ENCODE measurements at places on chromosomes 16 and 17. TPM values are rescaled to one million over a fixed set of nuclear protein-coding genes. Genes with fewer than 3 reads are reported as not detected.

GRCh38 chr17:77499699-77500435 is 359.1 kb downstream of the SEC14L1 start:
- no peak for DNase-seq
- no peaks in the 10 kb centered on the region for H3K27me3 ChIP-seq
- peaks cover 33% of the 10 kb centered on the region for H3K36me3 ChIP-seq
- no peak overlapping the region for H3K27ac ChIP-seq
- H3K4me1 ChIP-seq = no peaks in the 10 kb centered on the region
- H3K4me3 ChIP-seq = no peak overlapping the region

TMEM238L gene
- total RNA-seq = not detected

DNA sequence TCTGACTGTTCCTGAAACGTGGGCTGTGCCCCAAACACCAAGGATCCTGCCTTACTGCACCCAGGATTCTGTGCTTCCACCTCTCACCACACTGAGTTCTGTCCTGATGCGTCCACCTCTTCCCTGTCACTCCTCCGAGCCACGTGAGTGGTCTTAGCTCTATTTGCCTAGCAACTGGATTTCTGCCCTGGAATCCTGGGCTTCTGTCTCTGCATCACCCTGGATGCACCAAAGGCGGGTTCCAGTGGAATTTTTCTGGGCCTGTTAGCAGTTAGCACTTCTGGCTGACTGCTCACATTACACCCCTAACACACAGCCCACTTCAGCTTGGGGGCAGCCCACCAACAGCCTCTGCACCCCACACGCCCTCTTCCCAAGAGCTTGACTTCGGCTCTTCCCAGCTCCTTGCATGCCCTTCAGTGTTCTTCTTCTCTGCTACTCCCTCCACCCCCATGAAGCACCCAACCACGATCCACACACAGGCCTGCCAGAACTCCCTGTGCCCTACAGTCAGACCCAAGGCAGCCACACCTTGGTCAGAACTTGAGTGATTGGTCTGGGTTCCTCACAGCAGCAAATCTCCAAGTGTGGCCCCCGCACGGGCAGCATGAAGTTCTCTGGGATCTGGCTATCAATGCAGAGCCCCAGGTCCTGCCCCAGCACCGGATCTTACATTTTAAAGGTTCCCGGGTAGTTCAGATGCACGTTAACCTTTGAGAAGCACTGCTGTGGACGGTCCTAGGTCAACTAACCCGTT is 129.8 kb upstream of the RCVRN start:
- H3K4me1 ChIP-seq = no peaks in the 10 kb centered on the region
- no peaks in the 10 kb centered on the region for H3K27me3 ChIP-seq
- peak overlapping the region; percentile 42 for H3K27ac ChIP-seq
- H3K4me3 ChIP-seq = no peak overlapping the region
- no peaks in the 10 kb centered on the region for H3K36me3 ChIP-seq

DNA sequence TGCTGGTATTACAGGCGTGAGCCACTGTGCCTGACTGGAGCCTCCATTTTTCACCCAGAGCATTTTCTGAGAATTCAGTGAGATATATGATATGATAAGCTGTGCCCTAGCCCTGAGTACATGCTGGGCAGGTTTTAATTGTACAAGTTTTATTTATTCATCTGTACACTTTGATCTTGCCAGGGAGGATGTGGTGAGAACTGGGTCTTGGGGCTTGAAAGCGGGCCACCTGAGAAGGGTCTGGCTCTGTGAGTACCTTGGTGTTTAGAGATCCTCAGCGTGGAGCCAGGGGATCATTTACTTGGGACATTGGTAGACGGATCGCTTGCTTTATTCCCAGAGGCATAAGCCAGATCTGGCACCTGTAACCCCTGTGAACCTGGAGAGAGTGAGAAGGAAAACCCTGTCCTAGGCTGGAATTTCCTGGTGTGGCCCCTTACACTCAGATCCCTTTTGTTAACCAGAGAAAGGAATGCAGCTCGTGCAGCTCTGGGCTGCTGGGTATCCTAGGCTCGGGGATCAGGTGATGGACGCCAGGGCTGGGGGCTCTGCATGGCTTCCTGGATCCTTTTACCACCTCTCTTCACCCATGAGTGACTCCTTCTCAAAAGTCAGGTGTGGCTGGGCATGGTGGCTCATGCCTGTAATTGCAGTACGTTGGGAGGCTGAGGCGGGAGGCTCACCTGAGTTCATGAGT is 91.9 kb downstream of the ABCC1 start:
- H3K27me3 ChIP-seq = no peaks in the 10 kb centered on the region
- H3K4me1 ChIP-seq = no peaks in the 10 kb centered on the region
- peaks cover 50% of the 10 kb centered on the region for H3K36me3 ChIP-seq
- no peak overlapping the region for H3K4me3 ChIP-seq
- H3K27ac ChIP-seq = peak overlapping the region; percentile 2
- no peak for DNase-seq

COL1A1 gene
- total RNA-seq = 270 TPM

DNA sequence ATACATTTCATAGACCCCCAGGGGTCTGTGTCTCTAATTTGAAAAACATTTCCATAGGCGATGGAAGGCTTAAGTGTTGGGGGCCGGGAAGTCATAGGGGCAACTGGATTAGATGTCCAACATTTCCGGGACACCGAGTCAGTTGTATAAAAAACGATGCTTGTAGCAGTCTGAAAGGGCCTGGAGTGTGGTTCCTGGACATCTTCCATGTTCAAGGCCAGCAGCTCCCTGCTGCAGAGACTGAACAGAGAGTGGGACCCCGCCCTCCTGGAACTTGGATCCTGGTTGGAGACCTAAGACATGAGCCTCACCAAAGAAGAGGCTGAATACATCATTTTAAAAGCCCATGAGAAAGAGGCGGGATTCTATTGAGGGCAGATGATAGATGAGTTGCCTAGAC is 82.0 kb upstream of the ZNF423 start:
- H3K27me3 ChIP-seq = no peaks in the 10 kb centered on the region
- no peak for DNase-seq

- DNase-seq = no peak
- H3K4me3 ChIP-seq = peak overlapping the region; percentile 100
- peaks cover 25% of the 10 kb centered on the region for H3K4me1 ChIP-seq
- no peaks in the 10 kb centered on the region for H3K27me3 ChIP-seq
- peaks cover 33% of the 10 kb centered on the region for H3K36me3 ChIP-seq
- H3K27ac ChIP-seq = peak overlapping the region; percentile 75
These were observed 651 bp upstream of the EIF1 start for GRCh38 chr17:41687828-41688640.

- H3K4me3 ChIP-seq = no peak overlapping the region
- H3K27me3 ChIP-seq = no peaks in the 10 kb centered on the region
- DNase-seq = no peak
- no peaks in the 10 kb centered on the region for H3K36me3 ChIP-seq
- H3K27ac ChIP-seq = no peak overlapping the region
These were observed 68.6 kb downstream of the CCT6B start for GRCh38 chr17:34892461-34893249.

KRTAP4-4 gene
- not detected for total RNA-seq

RHBDL1 gene
- total RNA-seq = 8.0 TPM

GRCh38 chr17:49739641-49740271 is 24.2 kb downstream of the FAM117A start:
- peak overlapping the region; percentile 93 for H3K27ac ChIP-seq
- H3K4me3 ChIP-seq = peak overlapping the region; percentile 3
- DNase-seq = peak; percentile 26

CDYL2 gene
- total RNA-seq = 4.6 TPM

GRCh38 chr16:71467810-71468209 is 5.8 kb upstream of the ZNF23 start:
- DNase-seq = no peak
- H3K36me3 ChIP-seq = no peaks in the 10 kb centered on the region
- H3K27ac ChIP-seq = no peak overlapping the region
- H3K4me1 ChIP-seq = no peaks in the 10 kb centered on the region
- H3K27me3 ChIP-seq = no peaks in the 10 kb centered on the region

- H3K27me3 ChIP-seq = no peaks in the 10 kb centered on the region
- H3K27ac ChIP-seq = peak within 1 kb of the TSS; percentile 83
- DNase-seq = no peak
- peaks cover 22% of the 10 kb centered on the region for H3K36me3 ChIP-seq
- H3K4me3 ChIP-seq = peak within 1 kb of the TSS; percentile 84
These were observed at the start of gene ZNF319 for GRCh38 chr16:57999971-58000705. TSS of gene ZNF319 (minus strand) at chr16:58000672. CDS start at chr16:57998265, 2,407 bp downstream.

ITGAL gene
- total RNA-seq = 3.2 TPM

DNA sequence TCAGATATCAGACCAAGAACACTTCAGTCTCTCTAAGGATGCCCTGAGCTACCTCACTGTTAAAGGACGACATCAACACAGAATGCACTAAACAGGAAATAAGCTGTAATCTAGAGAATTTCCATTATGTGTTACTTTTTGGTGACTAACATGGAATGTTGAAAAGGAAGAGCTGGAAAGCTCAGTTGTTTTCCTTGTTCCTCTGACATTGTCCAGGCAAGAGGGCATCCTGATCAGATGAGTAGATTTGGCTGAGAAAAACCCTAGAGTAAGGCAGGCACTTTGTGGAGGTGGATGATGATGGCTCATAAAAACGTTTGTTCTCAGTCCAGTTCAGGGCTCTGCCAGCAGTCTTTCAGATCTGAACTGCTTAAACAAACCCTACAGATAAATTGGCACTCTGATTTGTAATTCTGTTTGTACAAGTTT is 34.0 kb downstream of the DGKE start:
- no peaks in the 10 kb centered on the region for H3K36me3 ChIP-seq
- no peak for DNase-seq
- H3K4me3 ChIP-seq = no peak overlapping the region

DNA sequence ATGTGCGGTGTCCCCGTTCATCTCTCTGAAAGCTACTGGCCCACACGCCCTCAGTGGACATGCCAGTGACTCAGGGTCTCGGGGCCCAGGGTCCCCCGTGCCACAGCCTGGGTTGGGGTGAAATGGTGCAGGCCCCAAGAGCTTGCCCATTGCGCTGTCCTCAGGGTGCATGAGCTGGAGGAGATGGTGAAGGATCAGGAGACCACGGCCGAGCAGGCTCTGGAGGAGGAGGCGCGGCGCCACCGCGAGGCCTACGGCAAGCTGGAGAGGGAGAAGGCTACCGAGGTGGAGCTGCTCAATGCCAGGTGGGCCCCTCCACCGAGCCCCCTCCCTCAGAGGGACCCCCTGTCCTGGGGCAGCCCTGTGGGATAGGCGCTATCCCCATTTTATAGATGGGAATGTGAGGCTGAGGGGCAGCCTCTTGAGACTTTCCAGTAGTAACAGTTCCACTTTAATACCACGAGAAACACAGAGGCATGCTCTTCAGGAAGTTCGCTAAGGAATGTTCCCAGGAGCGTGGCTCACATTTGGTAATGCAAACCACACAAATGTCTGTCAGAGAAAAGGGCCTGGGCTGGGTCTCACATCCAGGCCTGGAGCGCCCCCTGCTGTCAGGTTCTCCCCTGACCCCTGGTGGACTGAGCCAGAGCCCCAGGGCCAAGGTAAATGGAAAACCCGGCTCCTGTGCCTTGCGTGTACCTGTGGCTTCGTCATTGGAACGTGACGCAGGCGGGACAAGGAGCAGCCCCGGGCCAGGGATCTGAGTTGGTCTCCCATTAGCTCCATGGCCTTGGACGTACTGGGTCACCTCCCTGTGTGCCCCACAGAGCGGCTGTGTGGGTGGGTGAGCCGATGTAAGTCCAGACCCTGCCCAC is 133.7 kb downstream of the RAB11FIP4 start:
- no peaks in the 10 kb centered on the region for H3K36me3 ChIP-seq
- no peak overlapping the region for H3K4me3 ChIP-seq
- peak; percentile 68 for DNase-seq

DNA sequence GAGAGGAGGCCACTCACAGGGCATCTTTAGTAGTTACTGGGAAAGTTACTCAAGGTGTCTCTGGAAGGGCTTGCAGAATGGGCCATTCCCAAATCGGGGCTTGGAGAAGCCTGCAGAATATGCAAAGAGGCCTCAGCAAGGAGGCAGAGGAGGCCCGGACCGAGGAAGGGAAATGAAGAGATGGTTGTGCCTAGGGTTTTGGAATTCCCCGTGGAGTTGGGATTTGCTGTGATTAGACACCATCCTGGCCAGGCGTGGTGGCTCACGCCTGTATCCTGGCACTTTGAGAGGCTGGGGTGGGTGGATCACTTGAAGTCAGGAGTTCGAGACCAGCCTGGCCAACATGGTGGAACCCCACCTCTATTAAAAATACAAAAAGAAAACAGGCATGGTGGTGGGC is 193.0 kb downstream of the IRF8 start:
- no peak overlapping the region for H3K4me3 ChIP-seq
- H3K27me3 ChIP-seq = no peaks in the 10 kb centered on the region
- no peaks in the 10 kb centered on the region for H3K4me1 ChIP-seq
- no peak for DNase-seq

DNA sequence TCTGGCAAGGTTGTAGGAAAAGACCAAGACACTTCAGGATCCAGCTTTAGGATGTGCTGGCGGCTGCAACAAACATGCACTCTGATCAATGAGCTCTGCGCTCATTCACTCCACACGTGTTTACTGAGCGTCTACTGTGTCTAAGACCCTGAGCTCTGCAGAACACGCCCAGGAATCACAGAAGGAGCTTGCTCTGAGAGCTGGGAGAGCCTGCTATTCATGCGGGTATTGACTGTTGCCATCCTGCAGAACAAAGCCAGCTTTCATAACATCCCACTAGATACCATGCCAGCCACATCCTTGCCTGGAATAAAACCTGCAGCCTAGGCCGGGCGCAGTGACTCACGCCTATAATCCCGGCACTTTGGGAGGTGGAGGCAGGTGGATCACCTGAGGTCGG is 44.1 kb downstream of the NXN start:
- peaks cover 6% of the 10 kb centered on the region for H3K4me1 ChIP-seq
- H3K27ac ChIP-seq = no peak overlapping the region
- no peak for DNase-seq
- no peak overlapping the region for H3K4me3 ChIP-seq
- no peaks in the 10 kb centered on the region for H3K36me3 ChIP-seq
- H3K27me3 ChIP-seq = no peaks in the 10 kb centered on the region

DNA sequence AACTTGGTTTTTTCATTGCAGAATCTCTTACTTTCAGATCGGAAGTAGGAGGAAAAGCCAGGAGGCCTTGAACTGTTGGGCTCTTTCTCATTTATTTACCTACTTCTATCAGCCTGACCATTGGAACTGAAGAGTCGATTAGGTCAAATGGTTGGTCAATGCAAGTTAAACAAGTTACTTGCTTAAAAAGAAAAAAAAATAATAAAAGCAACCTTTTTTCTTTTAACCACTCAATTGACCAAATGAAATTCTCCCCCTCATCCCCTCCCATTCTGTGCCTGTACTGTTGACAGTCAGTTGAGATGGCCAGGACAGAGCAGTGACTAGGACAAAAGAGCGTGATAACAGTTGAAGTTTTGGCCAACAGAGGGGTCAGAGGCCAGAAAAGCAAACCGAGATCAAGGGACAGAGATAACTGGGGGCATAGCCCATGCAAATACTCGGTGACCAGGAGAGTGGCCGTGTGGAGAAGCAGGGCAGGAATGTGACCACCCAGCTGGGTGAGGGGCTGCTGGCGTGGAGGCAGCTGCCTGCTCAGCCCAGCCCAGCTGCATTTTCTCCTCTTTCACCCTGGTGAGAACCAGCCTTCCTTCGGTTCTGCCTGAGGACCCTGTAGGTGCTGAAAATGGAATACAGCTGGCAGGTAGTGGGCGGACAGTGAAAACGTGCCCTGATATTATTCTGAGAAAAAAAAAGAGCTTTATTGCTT is 72.2 kb downstream of the HS3ST3B1 start:
- no peak overlapping the region for H3K27ac ChIP-seq
- no peak for DNase-seq
- H3K4me1 ChIP-seq = no peaks in the 10 kb centered on the region
- no peak overlapping the region for H3K4me3 ChIP-seq
- H3K27me3 ChIP-seq = no peaks in the 10 kb centered on the region
- no peaks in the 10 kb centered on the region for H3K36me3 ChIP-seq

FOXN1 gene
- total RNA-seq = not detected

GRCh38 chr17:60139438-60140285 is 10.1 kb upstream of the CA4 start:
- peak overlapping the region; percentile 36 for H3K4me3 ChIP-seq
- no peaks in the 10 kb centered on the region for H3K36me3 ChIP-seq
- peaks cover 11% of the 10 kb centered on the region for H3K27me3 ChIP-seq
- peaks cover 40% of the 10 kb centered on the region for H3K4me1 ChIP-seq
- H3K27ac ChIP-seq = no peak overlapping the region

All from thoracic aorta (tissue), 2 donors.